Activated CD8-positive, alpha-beta memory T cell treated with anti-CD3 and anti-CD28 coated beads, Interleukin-2, amount 10 ng/mL, durations not matched to agents 7 days and 5 days (primary cell): ENCODE measurements at places on chromosomes 3 and 15.
A peak's percentile ranks its signal among the peaks of the same experiment; 100 is the strongest.

GRCh38 chr15:32882955-32883354 is 165.2 kb downstream of the GREM1 start:
- DNase-seq: no peak

- DNase-seq: no peak
These were observed 18.6 kb upstream of the FSTL1 start for GRCh38 chr3:120469440-120469839.

DNA sequence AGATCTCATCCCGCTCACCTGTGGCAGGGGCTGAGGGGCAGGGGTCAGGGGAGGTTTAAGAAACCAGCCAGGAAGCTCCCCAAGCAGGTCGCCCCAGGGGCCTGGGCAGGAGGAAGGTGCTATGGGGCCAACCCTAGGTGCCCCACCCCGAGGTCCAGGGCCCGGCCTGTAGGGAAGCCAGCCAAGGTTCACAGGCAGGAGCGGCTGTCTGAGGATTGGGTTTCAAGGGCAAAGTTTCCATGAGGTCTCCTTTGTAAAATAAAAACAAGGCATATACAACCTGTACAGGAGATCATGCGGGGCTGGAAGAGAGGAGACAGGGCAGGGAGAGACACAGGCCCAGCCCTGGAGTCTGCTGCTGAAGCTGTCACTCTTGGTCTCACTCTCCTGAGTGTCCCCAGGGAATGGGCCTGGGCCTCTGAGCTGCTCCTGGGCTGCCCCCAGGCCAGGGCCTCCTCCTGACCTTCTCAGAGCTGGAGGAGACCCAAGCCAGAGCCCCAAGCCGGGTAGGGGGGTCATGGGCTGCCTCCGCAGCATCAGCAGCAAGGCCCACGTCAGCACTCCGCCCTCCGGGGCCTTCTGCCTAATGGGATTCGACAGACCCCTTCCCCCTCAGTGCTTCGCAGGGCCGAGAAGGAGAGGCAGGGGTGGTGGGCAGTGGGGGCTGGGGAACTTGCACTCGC is 5.5 kb downstream of the CPLX3 start:
- DNase-seq: no peak

DNA sequence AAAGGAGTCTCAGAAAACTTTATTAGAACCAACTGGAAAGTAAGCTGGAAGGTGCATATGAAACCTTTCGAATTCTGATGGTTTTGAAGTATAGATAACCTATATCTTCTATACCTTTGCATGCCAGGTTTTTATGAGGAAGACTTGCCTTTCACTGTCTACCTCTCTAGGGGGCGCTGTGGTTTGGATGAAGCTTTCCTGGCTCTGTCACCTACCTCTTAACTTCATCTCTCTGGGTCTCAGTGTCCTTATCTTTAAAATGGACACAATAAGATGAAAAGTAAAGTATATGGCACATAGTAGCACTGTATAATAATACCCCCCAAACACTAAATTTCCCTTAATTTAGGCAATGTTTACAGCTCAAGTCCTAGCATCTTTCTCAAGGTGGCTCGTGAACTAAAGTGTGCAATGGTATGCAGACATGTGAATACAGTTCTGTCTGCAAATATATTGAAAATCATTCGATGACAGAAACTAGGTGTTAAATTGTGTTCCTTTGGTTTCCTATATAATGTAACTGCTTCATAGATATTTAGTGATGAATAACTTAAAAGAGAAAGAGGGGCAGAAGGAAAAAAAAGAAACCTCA is 314.3 kb downstream of the CHST2 start:
- DNase-seq: no peak

DNA sequence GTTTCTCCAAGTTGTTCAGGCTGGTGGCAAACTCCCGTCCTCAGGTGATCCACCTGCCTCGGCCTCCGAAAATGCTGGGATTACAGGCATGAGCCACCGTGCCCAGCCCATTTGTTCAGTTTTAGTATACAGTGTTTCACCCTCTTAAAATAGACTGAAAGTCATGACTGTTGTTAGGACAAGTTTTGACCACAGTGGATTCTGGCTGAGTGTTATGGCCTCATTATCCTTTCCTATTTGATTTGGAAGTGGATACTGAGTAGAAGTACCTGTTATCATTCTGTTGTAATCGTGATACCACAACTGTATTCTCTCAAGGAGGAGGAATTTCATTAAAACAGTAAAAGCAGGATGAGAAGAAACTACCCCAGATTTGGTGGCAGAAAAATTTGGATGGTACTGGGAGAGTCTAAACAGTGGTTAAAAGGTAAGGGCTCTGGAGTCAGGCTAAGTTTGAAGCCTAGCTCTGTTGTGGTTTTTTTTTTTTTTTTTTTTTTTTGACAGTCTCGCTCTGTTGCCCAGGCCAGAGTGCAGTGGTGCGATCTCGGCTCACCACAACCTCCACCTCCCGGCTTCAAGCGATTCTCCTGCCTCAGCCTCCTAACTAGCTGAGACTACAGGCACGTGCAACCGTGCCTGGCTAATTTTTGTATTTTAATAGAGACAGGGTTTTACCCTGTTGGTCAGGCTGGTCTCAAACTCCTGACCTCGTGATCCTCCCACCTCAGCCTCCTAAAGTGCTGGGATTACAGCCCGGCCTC is 2.6 kb downstream of the MAP2K1 start:
- peak; percentile 72 for DNase-seq

DNA sequence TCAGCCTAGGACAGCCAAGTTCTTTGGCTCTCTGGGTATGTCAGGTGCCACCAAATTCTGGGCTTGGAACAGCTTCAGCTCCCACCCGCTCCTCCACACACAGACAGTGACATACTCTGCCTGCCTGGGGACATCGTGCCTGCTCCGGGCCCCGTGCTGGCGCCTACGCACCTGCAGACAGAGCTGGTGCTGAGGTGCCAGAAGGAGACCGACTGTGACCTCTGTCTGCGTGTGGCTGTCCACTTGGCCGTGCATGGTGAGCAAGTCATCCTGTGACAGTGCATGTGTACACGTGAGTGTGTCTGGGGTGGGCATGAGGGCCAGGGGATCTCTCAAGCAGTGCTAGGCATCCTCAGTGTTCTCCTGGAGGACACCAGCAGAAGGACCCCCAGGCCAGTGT is 922 bp downstream of the IL17RC start:
- DNase-seq: no peak

GRCh38 chr3:97917813-97918536 is 54.3 kb downstream of the RIOX2 start:
- no peak for DNase-seq

DNA sequence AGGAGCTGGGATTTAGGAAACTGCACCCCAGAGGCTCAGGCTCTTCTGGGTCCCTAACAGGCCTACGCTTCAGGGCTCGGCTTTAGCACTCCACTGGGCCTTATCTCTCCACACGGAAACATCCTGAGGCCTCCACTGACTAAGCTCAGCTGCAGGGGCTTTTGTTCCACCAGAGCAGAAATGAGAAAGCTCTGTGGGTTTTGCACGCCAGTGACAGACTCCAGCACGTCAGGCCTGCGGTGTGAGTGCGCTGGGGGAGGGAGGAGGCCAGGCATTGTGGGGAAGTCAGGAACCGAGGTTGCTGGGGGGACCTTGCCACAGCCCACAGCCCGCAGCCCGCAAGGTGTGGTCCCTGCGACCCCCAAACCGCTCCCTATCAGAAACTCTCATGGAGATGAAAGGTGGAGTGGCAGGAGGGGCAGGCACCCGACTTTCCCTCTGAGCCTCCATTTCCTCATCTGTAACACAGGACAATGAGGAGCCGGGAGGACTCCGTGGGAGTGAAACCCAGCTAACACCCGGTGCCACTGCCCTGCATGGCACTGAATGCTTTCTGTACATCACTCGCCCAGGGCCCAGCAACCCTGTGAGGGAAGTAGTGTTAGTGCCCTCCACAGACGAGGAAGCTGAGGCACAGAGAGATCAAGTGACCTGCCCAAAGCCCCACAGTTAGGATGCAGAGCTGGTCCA is 106.5 kb downstream of the TPRA1 start:
- peak; percentile 90 for DNase-seq

DNA sequence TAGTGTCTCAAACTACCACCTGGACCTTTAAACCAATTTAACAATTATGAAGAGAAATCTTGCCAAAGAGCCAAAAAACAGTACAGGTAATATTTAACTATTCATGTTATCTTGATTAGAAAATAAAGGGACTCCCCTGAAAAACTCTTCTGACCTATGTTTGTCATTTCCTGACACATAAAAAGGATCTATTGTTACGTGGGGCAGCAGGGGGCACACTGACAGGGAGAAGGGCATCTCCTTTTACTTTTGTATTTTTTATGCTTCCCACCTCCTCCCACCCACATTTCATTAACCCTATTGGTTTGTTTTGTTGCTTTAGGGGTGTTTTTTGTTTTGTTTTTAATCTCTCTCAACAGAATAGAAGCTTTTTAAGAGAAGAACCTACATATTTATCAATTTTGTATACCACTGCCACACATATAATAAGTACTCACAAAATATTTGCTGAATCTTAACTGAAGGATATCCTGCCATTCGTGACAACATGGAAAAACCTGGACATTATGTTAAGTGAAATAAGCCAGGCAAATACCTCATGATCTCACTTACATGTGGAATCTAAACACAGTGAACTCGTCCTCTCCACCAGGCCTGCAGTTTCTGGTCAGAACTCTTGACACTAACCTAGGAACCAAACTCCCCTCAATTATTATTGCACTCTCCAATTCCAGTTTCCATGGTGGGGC is 17.7 kb downstream of the STAG1 start:
- DNase-seq: no peak

DNA sequence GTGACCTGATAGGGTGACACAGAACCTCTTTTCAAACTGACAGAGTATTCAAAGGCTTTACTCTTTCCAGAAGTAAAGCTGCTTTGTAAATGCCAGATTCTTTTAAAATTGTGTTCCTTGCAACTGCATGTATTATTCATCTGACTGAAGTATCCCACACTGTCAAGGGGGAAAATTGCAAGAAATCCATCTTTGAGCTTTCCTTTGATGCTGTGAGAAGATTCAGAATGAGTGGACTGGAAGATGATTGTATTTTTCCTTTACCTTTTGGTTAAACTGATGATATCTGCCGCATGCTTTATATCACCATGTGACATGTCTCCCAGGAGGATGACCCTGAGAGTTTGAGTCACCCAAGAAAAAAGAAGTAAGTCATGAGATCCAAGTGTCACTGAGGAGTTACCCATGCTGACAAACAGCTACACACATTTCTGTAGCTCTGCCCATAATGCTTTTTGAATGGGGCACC is 250.8 kb upstream of the CBLB start:
- no peak for DNase-seq

GRCh38 chr3:179046497-179047353 is 24.9 kb downstream of the ZMAT3 start:
- no peak for DNase-seq

- DNase-seq: no peak
These were observed 26.2 kb downstream of the PCSK6 start for GRCh38 chr15:101463270-101463669.

DNA sequence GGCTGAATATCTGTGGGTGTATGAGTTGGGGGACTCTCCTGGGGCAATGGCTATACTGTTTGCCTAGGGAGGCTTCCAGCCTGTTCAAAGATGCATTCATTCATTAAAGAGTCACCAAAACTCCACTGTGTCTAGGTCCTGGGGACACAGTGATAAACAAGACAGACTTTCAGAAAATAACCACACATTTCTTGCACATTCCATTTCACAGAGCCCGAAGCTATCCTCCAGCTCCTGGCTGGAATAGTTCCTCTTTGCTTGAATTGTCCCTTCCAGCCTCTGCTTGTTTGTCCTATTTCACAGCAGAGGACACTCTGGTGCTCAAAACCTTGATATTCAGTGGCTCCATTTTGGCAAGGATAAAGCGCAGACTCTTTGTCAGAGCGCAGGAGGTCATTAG is 61.7 kb upstream of the ITGA11 start:
- DNase-seq: no peak

GRCh38 chr3:152719264-152719663 is 115.7 kb upstream of the P2RY1 start:
- DNase-seq: no peak

DNA sequence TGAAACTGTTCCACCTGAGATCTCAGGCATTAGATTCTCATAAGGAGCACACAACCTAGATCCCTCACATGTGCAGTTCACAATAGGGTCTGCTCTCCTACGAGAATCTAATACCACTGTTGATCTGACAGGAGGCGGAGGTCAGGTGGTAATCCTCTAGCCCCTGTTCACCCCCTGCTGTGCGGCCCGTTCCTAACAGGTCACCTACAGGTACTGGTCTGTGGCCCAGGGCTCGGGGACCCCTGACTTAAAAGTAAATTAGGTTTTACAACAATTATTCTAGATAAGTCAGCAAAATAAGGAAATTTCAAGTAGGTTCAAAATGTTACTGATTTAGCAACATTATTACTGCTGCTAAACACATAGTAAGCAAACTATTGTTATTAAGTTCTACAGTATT is 58.2 kb downstream of the CFAP20DC start:
- no peak for DNase-seq

DNA sequence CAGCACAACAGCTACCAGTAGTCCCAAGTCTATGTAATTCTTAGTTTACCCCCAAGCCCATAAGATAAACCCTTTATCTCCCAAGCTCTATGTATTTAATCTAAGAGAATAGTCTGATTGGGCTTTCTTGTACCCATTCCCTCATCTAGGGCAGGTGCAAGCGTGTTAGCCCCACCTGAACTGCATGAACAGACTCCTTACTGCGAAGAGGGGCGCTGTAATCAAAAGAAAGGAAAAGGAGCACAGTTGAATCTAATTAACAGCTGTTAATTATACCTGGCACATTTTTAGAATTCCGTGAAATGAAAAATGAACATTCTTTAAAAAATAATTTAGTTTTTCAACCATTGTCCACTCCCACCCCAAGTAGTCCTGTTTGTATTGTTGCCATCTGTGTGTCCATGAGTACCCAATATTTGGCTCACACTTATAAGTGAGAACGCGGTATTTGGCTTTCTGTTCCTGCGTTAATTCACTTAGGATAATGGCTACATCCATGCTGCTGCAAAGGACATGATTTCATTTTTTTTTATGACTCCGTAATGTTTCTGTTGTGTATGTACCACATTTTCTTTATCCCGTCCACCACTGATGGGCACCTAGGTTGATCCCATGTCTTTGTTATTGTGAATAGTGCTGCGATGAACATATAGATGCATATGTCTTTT is 26.5 kb upstream of the NEDD4 start:
- no peak for DNase-seq

- peak; percentile 68 for DNase-seq
These were observed 790 bp downstream of the RAB5A start for GRCh38 chr3:19947549-19948225.

GRCh38 chr15:66425837-66426236 is 39.1 kb downstream of the MAP2K1 start:
- DNase-seq: no peak
